ENCODE measurements at places on chromosomes 7 and 10.

DNA sequence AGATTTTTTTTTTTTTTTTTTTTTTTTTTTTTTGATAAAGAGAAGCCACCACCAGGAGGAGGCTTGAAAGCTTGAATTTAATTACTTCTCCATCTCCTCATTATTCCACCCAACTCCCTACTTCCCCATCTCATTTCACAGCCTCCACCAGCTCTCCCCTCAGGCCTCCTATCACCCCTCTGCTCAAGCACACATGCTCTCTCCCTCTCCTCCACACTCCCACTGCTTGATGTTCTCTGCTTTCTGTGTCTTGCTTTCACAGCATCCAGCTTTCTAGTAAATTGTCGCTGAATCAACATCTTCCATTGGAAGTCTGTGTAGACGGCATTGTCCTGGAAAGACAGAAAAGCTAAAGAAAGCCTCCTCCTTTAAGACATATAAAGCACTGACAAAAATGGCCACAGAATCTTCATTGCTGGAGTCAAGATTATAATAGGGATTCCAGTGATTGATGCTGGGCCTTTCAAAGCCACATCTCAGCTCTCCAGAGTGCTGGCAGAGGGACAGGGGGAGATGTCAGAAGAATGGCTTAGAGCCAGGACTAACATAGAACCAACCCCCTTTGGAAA, 58.3 kb downstream of the DOCK4 start:
- DNase-seq = no peak

GRCh38 chr7:70673778-70674570, 458.0 kb upstream of the GALNT17 start:
- DNase-seq = no peak

- no peak for DNase-seq
These were observed 22.4 kb upstream of the SEMA3C start for GRCh38 chr7:80941208-80941758.

DNA sequence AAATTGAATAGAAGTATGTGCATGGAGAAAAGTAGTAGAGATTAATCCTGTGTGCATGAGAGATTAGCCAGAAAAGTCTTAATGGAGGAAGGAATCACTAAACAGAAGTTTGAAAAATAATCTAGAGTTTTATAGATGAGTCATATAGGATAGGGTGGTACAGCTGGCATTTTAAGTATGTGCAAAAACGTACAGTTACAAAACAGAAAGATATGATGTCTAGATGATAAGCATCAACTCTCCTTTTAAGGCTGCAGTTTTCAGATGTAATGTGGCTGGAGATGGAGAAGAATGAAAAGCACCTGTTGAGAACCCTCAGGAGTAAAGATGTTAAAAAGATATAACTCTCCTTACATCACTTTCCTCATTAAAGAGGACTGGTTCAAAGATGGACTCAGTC, 271.3 kb downstream of the STK31 start:
- no peak for DNase-seq

DNA sequence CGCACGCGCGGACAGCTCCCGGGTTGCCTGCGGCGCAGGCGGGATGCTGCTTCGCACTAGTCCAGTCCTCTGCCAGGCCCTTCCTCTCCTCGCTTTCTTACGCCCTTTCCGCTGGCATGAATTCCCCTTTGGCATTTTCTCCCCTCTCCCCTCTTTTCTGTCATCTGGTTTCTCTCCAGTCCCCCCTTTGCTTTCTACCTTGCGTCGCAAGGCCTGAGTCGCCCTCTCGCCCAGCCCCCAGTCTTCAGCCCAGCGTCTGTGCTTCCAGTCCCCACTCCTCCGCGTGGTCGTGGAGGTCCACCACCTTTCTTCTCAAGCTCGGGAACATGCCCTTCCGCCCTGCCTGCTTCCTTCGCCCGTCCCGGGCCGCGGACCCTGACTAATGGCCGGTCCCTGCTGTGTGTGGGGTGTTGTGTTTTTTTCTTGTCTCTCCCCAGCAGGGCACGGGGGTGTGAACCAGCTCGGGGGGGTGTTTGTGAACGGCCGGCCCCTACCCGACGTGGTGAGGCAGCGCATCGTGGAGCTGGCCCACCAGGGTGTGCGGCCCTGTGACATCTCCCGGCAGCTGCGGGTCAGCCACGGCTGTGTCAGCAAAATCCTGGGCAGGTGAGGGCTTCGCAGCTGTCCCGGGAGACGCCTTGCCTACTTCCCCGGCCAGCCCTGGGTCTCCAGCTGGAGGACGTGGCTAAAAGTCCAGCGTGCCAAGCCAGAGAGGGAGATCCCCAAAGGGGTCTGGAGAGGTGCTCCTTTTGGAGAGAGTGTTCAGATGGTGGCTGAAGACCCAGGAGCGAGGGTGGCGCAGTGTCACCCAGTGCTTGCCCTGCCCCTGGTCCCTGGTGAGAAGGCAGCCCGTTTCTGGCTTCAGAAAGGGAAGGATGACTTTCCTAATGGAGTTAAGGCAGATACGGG, 4.2 kb downstream of the PAX2 start:
- no peak for DNase-seq

DNA sequence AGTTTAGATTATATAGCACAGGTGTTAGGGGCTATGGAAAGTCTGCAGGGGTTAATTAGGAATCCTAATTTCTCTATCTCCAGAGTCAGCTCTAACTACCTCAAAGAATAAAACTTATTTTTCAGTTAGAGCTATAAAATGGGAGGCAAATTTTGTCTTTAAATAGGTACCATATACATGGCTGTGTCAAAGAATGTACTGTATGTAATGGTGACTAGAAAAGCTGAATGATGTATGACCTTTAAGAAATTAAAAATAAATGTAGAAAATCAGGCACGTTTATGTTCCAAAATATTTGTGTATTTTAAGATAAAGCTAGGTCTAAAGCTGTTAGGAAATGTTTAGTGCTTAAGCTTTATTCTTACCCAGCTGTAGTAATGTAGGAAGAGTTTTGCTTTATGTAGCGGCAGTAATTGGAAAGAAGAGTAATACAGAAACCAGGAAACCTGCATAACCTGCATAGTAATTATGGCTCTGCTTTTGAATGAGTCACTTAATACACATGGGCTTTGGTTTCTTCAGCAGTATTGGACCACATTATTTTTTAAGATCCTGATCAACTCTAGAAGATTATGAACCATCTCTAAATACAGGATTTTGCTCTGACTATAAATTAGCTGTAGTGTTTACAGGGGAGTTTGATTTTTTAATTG, 85.0 kb downstream of the KMT2E start:
- no peak for DNase-seq

GRCh38 chr7:129643550-129644170, 32.1 kb downstream of the NRF1 start:
- DNase-seq = no peak

GRCh38 chr7:39406467-39406866, 159.7 kb upstream of the YAE1 start:
- no peak for DNase-seq

DNA sequence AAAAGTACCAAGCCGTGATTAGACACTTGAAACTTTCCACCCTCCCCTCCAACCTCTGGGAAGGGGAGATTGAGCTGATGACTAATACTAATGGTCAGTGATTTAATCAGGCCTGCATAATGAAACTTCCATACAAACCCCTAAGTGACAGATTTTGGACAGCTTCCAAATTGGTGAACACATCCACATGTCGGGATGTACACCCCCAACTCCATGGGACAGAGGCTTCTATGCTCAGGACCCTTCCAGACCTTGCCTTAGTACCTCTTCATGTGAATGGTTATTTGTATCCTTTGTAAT, 4.8 kb downstream of the NUB1 start:
- no peak for DNase-seq

DNA sequence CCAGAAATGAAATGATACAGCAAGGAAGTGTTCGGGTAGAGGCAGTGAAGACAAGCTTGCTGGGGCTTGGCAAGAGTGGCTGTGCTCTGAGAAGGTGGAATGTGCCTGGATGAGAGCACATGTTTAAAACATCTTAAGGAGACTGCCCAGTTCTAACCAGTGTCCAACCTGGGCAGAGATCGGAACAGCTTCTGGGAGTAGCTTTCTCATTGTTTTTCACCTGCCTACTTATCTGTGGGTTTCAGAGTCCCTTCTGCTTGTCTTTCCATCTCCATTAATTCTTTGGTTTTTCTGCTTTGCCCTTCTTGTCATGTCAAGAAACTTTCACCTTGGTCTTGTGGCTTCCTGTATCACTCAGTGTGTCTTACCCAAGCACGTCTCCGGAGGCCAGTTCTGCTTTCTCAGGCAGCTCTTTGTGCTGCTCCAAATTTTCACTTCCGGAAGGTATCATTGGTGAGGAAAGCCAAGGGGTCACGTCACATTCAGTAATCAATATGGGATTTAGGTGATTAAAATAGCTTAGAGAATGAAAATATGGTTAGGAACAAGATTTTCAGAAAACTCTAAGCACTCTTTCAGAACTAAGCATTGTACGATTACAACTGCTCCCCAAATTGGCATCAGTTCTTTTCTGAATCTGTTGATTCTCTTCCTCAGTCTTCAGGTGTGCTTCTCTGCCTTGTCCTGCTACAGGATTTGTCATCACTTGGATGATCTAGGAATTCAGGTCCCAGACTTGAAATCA, 5.5 kb upstream of the LAMB4 start:
- DNase-seq = no peak

DNA sequence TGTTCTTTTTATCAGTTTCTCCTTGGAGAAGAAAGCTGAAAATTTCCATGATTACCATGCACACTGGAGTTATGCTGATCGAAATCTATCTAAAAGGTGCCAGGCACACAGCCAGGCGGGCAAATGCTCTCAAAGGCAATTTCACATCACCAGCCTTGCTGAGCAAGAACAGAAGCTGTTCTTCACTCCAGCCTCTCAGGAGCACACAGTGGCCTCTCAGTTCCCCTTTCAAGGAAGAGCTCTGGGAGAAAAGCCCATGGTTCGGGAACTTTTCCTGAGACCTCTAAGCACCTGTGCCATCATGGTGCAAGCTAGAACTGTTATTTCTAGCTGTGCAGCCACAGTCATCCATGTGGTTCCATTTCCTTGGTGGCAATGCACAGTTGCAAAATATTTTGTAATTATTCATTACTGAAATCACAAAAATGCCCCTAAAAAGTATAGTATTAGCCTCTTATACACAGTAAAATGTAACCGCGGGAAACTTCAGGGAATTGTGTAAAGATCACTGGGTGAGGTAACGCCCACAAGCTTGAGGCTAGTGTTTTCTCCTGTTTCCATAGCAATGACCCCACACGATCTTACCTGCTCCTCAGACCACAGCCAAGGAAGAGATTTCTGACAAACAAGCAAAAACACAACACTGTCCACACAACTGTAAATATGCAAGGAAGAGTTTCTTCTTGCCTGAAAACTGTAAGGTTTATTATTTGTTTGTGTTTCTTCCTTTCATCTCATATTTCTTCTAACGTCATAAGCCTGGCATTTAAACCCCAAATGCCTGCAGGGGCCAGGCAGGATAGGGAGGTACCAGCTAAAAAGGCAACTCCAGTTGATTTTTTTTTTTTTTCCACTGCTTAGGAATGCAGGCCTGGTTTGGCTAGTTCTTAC, 121.2 kb downstream of the FAM107B start:
- DNase-seq = peak; percentile 49

DNA sequence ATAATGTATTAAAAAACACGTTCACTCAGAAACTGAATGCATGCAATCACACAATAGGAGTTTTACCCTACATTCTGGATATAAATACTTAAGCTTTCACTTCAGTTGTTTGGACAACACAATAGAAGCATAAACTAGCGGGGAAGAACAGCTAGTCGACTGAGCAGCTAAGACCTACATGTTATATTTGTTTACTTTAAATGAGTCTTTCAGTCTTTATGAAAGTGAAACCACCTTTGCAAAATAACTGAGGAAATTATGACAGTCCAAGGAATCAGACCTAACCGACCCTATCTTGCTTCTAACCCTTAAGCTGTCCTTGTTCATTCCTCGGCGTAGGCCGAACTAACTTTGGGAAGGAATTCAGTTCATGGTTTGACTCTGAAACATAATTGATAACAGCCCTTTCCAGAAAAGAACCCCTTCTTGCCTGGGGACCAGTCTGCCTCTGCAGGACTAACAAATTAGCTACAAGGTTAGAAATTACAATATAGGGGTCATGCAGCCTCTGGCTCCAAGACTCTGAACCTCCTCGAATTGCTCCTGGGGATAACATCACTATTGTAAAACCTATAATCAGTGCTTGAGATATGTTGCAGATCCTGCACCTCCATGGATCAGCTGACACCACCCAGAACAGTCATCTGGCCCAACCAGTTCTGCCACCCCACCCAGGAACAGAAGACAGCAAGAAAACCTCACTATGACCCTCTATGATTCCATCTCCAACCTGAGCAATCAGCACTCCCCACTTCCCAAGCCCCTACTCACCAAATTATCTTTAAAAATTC, 185.1 kb upstream of the KLF6 start:
- DNase-seq = no peak
